Adipocyte (in vitro differentiated cells): ENCODE measurements at places on chromosomes 1 and 21.

GRCh38 chr21:33244779-33245105, 15.0 kb downstream of the IFNAR2 start:
- DNase-seq = no peak

DNA sequence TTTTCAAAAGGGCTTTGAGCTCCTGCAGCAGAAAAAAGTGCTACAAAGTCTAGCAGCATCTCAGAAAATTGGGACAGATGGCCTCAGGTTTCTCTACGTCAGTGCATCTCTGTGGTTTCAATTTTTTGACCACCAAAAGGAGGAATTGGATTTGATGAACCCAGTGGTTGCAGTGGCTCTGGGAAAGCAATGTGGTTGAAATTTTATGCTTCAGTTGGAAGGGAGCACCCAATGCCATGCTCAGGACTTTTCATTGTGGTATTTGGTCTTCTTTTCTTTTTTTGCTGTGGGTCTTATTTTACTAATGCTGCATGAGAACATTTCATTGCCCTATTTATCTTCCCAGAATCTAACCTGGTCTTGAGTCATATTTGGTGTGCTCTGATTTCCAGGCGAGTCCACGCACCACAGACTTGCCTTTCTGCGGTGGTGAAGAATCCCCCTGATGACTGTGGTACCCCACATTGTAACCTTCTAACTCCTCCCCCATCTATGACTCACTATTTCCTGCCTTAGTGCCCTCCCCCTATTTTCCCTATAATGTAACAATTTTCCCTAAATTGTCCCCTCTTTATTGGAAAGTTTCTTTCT, 56.7 kb downstream of the S1PR1 start:
- DNase-seq = peak; percentile 22

DNA sequence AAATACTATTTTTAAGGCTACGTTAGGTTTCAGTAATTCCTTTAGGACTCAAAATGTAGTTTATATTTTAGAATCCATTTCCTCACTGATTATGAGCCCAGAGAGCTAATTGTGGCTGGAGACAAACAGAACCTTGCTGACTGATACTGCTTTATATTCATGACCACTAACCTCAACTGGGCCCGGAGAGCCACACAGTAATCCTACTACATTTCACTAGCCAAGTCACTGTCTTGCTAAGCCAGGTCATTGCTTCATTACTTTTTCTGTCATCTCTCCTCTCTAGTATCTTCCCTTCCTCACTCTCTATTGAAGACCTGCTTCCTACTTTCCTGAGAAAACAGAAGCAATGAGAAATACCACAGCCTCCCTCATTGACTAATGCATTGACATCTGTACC, 24.7 kb downstream of the IL23R start:
- no peak for DNase-seq

DNA sequence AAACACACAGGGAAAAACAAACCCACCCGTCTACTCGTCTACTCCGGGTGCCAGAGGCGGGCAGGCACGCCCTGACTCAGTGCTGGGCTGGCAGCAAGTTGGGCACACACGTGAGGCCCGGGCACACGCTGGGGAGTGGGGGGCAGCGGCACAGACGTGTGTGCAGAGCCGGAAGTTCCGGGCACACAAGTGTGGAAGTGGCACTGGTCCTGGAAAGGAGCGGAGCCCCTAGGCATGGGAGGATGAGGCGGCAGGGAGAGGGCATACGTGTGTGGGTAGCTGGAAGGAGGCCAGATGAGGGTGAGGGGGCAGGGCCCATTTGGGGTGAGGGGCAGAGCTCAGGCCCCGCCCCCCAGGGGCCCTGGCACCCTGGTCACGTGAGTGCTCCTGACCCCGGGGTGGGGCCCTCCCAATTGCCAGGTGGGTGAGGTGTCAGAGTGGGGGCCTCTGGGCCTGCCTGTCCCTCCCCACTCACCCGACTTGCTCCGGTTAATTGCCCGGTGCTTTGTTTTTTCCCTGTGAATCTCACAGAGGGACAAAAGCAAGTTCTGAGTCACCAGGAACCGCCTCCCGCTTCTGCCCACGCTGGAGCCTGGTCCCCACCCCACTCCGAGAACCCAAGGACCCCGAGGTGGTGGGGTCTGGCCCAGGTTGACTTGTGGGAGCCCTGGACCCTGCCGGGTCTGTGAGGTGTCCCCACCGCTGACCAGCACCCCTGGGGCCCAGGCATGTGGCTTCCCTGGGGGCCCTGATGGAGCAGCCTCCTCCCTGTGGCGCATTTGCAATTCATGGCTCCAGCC, 104.8 kb upstream of the CASZ1 start:
- DNase-seq = no peak

GRCh38 chr1:18681423-18681835, 50.8 kb downstream of the PAX7 start:
- peak; percentile 1 for DNase-seq

DNA sequence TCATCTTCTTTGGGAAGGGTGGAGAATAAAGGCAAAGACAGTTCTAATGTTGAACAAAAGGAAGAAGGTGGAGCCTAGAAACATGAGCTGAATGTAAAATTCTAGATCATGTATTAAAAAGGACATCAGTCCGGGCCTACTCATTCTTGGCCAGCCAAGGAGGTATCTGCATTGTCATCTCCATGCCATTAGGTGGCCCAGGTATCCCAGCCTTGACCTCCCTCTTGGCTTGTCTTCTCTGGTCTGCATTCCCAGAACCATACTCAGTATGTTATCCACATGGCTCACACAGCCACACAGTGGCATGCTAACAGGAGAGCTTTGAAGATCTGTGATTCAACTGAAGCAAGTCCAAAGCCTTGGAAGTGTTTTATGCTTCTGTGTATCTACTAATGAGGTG, 369.8 kb upstream of the KAZN start:
- no peak for DNase-seq
